ENCODE measurements at places on chromosomes 5 and 9.

DNA sequence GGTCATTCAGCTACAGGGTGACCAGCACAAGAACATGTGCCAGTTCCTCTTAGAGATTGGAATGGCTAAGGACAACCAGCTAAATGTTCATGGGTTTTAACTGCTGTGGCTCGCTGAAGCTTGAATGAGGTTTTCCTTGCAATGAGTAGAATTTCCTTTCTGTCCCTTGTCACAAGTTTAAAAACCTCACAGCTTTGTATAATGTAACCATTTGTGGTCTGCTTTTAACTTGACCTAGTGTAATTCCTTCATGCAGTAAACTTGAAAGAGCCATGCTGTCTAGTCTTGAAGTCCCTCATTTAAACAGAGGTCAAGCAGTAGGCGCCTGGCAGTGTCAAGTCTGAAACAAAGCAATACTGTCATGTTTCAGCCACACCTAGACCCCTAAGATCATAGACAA is 181.3 kb upstream of the DMRT1 start:
- peak; percentile 62 for DNase-seq

GRCh38 chr9:106947106-106947900 is 84.3 kb downstream of the ZNF462 start:
- no peak for DNase-seq

DNA sequence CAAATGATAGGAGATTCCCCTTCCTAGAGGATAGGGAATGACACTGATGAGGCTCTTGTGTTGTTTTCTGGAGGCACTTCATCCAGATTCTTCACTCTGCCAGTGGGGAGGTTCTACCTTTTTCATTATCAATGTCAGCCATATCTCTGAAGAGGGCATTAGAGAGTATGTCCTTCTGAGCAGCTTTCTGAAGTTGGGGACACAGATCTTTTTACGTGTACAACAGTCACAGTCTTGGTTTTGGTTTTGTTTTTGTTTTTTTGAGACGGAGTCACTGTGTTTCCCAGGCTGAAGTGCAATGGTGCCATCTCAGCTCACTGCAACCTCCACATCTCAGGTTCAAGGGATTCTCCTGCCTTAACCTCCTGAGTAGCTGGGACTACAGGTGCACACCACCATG is 22.6 kb downstream of the CENPH start:
- no peak for DNase-seq

DNA sequence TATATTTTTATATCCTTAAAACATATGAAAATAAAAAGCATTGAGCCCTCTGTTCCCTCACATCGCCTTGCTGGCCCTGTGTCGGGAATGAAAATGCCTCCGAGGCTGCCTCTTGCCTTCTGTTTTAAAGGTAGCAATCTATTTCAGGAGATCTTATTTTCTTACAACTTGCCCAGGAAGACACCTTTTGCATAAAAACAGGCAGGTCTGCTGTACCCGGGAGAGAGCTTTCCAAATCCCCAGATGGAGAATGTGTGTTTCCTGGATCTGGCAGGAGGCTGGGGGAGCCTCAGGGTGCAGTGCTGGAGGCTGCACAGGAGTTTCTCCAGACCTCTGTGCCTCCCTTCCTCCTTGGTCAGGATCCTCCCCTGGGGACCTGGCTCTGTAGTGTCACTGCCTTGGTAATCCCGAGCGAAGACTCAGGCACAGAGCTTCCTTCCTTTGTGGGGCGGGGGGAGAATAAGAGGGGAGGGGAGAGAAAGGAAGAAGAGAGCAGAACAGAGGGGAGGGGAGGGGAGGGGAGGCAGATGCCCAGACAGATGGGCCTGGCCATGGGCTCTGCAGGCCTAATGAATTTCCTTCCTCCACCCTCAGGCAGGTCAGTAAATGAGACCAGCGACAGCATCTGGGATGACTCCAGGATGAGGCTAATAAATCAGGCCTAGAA is 104.0 kb upstream of the BOD1 start:
- no peak for DNase-seq

- peak; percentile 81 for DNase-seq
Observed at GRCh38 chr5:175853573-175854230, 17.7 kb upstream of the CPLX2 start.

GRCh38 chr5:18712936-18713485 is 1078.8 kb downstream of the TAF11L14 start:
- DNase-seq = no peak

DNA sequence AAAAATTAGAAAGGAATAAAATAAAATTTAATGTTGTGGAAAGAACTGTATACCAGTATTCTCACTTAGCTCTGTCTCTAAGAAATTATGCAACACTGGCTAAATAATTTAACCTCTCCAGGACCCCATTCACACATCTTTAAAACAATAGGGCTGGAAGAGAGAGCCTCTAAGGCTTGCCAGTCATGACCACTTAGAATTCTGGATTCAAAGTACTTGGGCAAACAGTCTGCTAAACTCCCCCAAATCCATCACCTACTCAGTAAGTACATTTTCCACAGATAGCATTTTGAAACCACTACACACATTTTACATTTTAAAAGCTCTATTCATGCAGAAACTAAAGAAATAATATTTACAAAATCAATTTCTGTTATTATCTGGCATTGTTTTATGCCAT is 291.7 kb downstream of the TMEM167A start:
- no peak for DNase-seq

DNA sequence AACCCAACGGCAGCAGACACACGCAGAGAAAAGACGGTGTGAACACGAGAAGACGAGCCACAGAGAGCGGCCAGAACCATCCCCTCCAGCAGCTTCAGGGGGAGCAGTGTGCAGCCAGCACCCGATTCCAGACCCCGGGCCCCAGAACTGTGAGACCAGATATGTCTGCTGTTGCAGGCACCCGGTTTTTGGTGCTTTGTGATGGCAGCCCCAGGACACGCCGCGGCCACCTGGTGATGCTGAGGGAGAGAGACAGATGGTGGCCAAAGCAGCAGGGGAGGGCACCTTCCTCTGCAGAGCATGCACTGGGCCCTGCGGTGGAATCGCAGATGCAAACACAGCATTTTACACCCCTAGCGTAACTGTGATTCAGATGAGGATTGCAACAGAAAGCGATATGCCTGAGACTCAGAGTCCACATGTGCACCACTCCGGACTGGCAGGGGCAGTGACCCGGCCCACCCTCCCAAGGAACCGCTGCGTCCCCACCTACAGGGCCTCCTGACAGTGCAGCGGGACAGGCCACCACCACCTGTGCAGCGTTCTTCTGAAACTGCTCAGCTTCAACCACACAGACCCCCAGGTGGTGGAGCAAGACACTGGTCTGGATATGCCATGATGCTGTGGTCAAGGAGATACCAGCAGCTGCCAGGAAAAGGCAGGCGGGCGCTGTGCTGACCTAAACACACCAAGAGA is 24.0 kb downstream of the ZDHHC11B start:
- no peak for DNase-seq

DNA sequence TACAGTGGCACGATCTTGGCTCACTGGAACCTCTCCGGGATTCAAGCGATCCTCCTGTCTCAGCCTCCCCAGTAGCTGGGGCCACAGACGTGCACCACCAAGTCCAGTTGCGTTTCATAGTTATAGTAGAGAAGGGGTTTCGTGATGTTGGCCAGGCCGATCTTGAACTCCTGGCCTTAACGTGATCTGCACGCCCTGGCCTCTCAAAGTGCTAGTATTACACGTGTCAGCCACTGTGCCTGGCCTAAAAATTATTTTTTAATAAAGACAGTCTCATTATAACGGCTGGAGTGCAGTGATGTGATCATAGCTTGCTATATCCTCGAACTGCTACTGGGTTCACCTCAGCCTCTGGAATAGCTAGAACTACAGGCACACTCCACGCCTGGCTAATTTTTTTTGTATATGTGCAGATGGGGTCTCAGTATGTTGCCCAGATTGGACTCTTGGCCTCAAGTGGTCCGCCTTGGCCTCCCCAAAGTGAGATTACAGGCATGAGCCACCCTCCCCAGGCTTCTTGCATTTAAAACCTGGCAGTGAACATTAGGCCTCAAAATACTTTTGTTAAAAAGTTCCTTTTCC is 4.4 kb downstream of the NPM1 start:
- DNase-seq = no peak

DNA sequence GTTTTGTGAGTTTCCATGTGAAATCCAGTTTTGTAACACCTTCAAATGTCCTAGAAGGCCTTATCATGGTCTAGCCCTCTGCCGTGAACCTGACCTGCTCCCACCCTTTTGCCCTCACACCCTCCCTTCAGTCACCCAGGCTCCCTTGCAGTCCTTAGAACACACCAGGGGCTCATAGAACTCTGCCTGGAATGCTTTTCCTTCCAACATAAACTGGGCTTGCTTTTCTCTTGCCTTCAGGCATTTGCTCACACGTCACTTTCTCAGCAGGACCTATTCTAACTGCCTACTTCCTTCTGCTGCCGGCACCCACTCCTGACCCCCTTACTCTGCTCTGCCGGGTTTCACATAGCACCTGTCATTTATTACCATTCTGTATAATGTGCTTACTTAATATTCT is 111.9 kb downstream of the PDE8B start:
- no peak for DNase-seq

DNA sequence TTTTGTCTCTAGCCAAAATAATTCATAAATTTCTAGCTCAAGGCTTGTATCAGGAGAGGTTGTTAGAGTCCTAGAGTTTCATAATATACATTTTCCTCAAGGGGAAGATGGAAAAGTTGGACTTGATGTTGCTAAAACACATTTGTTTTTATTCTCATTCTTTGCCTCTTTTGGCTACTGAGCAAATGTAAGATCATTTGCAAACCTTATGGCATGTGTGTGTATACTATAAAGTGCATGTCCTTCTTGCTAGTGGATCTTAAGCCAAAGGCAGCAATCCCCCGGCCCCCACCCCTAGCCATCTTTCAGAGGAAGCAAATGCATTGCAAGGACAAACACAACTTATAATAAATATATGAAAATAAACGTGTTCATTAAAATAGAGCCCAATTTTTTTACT is 43.0 kb downstream of the ADAMTSL1 start:
- no peak for DNase-seq

GRCh38 chr5:111584651-111585050 is 72.3 kb upstream of the STARD4 start:
- peak; percentile 15 for DNase-seq

DNA sequence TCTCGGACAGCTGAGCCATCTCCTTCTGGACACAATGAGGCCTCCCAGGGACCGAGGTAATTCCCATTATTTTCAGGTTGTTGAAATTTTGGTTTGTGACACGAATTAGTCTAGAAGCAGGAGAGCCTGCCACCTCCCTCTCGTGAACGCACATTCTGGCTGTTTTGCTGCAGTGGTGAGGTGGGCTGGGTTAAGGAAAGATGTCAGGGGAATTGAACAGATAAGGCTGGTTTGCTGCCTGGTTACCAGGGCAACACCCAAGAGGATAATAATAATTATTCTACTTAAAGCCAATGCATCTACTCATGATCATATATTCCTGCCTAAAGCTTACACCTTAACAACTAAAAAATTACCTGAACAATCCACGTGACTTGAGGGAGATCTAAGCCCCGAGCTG is 38.1 kb downstream of the DDX31 start:
- DNase-seq = peak; percentile 61

- no peak for DNase-seq
Observed at GRCh38 chr9:91315191-91315590, 46.5 kb downstream of the AUH start.

- peak; percentile 72 for DNase-seq
Observed at GRCh38 chr9:120928483-120929228, 2.1 kb upstream of the TRAF1 start.

DNA sequence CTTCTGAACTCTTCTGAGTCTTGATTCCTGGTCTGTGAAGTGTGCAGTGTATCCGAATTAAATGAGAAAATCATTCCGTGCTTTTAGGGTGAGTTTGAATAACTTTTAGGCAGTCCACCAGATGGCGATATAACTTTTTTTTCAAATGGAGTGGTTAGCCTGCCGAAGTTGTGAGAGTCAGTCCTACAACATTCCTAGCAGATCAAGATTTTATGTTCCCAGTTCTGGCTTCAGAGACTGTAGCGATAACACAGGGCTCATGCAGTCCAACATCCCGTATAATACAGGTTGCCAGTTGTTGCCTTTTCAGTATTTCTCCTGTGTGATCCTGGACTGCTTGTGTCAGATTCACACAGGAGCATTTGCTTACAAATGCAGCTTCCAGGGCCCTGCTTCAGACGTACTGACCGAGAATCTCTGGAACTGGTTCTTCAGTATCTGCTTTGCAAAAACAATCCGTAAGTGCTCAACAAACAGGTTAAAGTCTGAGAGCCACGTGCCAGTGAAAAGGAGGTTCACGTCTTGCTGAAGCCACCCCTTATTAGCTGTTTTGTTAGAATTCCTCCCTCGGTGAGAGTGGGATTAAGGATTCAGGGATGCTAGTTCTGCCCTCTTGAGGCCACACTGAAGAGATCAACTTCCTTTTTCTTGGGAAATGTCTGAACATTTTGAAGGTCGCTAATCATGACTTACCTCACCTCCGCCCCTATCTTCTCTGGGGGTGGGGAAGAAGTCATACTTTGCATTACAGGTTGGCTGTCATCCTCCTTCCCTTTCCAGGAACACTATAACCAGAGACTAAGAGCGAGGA is 22.8 kb downstream of the SMIM3 start:
- DNase-seq = peak; percentile 83

DNA sequence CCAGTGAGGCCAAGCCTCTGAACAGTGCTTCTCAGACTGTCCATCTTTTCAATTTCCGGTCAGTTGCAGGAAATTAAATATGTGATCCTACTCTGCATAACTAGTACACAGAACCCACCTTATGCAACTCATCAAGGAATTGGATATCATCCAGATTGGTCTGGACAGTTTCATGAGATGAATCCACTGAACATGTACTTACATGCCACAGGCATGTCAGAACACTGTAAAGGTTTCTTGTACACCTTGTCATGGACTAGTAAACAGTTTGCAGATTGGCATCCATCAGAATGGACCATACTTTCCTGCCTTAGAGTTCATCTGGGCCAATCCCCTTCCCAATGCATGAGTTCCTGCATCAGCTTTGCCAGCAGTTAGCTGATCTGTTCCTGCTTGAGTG is 30.4 kb downstream of the GARNL3 start:
- no peak for DNase-seq

DNA sequence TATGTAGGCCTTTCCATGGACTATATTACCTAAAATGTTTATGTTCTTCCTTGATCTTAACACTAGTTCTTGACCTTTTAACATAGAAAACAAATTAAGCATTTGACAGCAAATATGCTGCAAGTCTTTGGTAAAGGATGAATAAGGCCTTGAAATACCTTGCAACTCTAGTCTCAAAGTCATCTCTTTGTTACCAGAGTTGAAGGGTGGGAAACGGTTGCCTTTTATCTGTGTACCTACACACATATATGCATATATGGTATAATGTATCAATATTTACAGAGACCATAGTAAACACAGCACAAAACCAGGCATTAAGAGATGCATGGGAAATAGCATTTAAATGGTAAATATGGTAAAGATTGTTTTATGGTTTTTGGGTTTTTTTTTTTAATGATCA is 16.5 kb downstream of the KIF2A start:
- DNase-seq = no peak

- DNase-seq = no peak
Observed at GRCh38 chr5:16595881-16596580, 20.8 kb downstream of the RETREG1 start.

All from hematopoietic multipotent progenitor cell treated with erythropoietin and hydrocortisone succinate and interleukin-3 and kit ligand, for 4 days (in vitro differentiated cells).